Lower lobe of right lung (tissue), 2 donors: ENCODE measurements at places on chromosomes 5 and 9.
A peak's percentile ranks its signal among the peaks of the same experiment; 100 is the strongest.

DNA sequence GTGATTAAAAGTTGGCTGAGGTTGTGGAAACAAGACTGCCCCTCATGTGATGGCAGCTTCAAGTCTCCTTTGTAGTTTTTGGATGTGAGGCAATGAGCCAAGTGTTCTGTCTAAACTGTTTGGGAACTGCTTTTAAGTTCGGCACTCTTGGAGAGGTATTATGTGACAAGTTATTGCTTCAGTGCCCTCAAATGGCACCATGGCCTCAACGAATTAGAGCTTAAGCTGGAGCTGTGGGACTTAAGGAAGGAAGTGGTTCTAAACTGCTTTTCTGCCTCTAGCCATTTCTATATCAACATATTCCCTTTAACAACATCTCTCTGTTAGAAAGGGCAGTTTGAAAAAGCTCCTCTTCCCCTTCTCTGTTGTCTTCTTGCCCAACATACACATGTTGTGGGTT, 227.7 kb downstream of the RFK start:
- no peak overlapping the region for H3K27ac ChIP-seq
- no peak for DNase-seq
- no peak overlapping the region for H3K4me3 ChIP-seq
- peaks cover 24% of the 10 kb centered on the region for H3K36me3 ChIP-seq
- H3K27me3 ChIP-seq: no peaks in the 10 kb centered on the region
- peaks cover 8% of the 10 kb centered on the region for H3K4me1 ChIP-seq

GRCh38 chr9:995192-995591, 18.7 kb downstream of the DMRT3 start:
- no peak overlapping the region for H3K4me3 ChIP-seq
- no peaks in the 10 kb centered on the region for H3K4me1 ChIP-seq
- no peaks in the 10 kb centered on the region for H3K27me3 ChIP-seq
- no peaks in the 10 kb centered on the region for H3K36me3 ChIP-seq

DNA sequence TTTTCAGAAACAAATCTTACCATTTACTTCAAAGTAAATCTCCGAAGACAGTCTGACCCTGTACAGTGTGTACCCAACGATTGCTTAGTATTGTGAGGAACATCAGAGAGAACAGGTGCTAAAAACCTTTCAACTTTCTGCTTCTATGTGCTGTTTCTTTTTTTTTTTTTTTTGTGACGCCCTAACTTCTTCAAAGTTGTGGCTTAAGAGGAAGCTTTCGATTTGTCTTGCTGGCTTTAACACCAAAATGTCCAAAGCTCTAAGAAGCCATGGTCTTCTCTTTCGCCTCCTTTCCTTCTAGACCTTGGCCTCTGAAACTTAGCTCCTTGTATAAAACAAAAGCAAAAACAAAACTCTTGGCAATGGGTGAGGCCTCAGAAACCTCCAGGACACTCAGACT, 1.2 kb downstream of the TNFSF8 start:
- no peaks in the 10 kb centered on the region for H3K27me3 ChIP-seq
- H3K4me1 ChIP-seq: peaks cover 7% of the 10 kb centered on the region
- H3K4me3 ChIP-seq: peak overlapping the region; percentile 44
- no peaks in the 10 kb centered on the region for H3K36me3 ChIP-seq

DNA sequence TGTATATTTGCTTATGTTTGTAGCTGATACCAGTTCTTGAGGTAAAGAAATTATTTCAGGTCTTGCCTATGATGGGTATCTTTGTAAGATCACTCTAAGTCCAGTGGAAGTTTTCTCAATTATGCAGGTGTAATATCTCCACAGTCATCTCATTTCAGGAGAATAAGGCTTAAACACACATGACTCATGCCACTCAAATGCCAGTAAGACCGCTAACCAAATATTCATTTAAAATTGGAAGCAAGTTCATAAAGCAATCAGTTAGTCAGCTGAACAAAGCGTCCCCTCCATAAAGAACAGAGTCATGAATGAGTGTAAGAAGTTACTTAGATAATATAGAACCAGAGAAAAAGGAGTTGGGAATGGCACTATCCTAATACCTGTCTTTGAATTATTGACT, 248.7 kb downstream of the LURAP1L start:
- H3K4me1 ChIP-seq: no peaks in the 10 kb centered on the region
- no peaks in the 10 kb centered on the region for H3K27me3 ChIP-seq
- DNase-seq: no peak
- H3K36me3 ChIP-seq: no peaks in the 10 kb centered on the region
- no peak overlapping the region for H3K4me3 ChIP-seq

DNA sequence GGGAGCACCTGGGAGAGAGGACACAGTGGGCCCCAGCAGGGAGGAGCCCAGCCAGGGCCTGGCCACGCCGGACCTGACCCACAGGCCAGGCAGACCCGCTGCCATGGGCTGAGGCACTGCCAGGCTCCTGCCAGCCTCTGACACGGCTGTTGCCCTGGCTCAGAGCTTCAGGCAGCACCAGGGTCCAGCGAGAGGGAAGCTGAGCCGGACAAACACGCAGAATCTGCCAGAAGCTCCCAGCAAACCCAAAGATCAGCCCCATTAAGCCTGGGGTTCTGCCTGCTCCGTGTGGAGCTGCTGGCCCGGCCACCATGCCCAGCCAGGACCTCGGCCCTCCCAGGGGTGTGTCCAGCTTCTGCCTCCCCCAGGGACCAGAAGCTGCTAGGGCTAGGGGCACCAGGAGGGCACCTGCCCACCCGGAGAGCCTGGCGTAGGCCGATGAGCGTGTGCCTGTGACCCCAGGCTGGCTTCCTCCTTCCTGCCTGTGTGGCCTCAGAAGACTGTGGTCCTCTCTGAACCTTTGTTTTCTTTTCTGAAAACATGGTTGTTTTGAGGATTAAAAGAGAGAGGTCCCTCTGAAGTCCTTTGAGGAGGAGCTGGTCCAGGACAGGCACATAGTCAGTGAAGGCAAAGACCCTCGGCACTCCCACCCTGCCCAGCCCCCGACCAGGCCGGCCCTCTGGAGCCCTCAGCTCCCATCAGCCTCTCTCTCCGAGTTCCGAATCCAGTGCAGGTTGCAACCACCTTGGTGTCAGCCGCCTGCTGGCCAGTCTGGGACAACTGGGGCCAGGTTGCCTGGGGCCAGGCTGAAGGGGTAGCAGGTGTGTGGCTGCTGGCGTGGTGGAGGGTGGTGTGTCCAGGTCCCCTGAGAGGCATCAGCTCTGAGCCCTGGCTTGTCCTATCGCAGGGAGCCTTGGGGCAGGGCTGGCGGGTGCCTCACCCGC, 39.6 kb downstream of the KCNT1 start:
- no peak overlapping the region for H3K4me3 ChIP-seq
- H3K4me1 ChIP-seq: no peaks in the 10 kb centered on the region
- H3K27ac ChIP-seq: no peak overlapping the region
- no peak for DNase-seq

GRCh38 chr9:122346478-122347347, 24.1 kb upstream of the PTGS1 start:
- DNase-seq: peak; percentile 71
- H3K27ac ChIP-seq: peak overlapping the region; percentile 74
- peaks cover 19% of the 10 kb centered on the region for H3K4me1 ChIP-seq

GRCh38 chr5:93576994-93577853, 3.8 kb downstream of the NR2F1-AS1 start:
- H3K36me3 ChIP-seq: no peaks in the 10 kb centered on the region
- no peak overlapping the region for H3K4me3 ChIP-seq
- peaks cover 42% of the 10 kb centered on the region for H3K4me1 ChIP-seq
- H3K27ac ChIP-seq: peak overlapping the region; percentile 89
- no peak for DNase-seq
- H3K27me3 ChIP-seq: peaks cover 84% of the 10 kb centered on the region

DNA sequence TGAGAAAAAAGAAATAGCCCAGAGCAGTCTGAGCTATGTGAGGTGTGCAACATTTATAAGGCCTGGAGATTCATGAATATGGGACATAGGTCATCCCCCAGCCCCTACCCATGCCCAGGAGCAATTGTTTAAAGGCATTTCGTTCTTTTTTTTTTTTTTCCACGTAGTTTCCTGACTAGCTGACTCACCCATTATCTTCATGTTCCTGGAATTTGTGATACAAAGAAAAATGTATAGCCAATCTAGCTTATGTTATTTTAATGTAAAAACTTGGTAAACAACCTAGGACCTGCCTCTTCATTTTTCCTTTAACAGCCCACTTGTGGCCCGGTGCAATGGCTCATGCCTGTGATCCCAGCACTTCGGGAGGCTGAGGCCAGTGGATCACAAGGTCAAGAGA, 81.3 kb downstream of the OSTF1 start:
- no peaks in the 10 kb centered on the region for H3K27me3 ChIP-seq
- H3K36me3 ChIP-seq: peaks cover 35% of the 10 kb centered on the region
- no peak overlapping the region for H3K4me3 ChIP-seq
- no peak for DNase-seq
- no peak overlapping the region for H3K27ac ChIP-seq

GRCh38 chr5:42991404-42992087, 48.6 kb downstream of the ANXA2R start:
- no peaks in the 10 kb centered on the region for H3K36me3 ChIP-seq
- H3K4me1 ChIP-seq: peaks cover 17% of the 10 kb centered on the region
- H3K27me3 ChIP-seq: peaks cover 62% of the 10 kb centered on the region
- H3K27ac ChIP-seq: peak overlapping the region; percentile 99

- H3K36me3 ChIP-seq: no peaks in the 10 kb centered on the region
- H3K4me1 ChIP-seq: no peaks in the 10 kb centered on the region
- no peaks in the 10 kb centered on the region for H3K27me3 ChIP-seq
- no peak for DNase-seq
- no peak overlapping the region for H3K4me3 ChIP-seq
These were observed 518.1 kb downstream of the AGTPBP1 start for GRCh38 chr9:85223506-85224125.

- H3K4me3 ChIP-seq: no peak overlapping the region
- peak overlapping the region; percentile 39 for H3K27ac ChIP-seq
- H3K36me3 ChIP-seq: no peaks in the 10 kb centered on the region
- peaks cover 60% of the 10 kb centered on the region for H3K4me1 ChIP-seq
- no peak for DNase-seq
These were observed 30.5 kb downstream of the SHB start for GRCh38 chr9:38038307-38039089.

GRCh38 chr9:132575811-132576210, 6.6 kb upstream of the BARHL1 start:
- no peak overlapping the region for H3K27ac ChIP-seq
- no peak overlapping the region for H3K4me3 ChIP-seq
- peaks cover 54% of the 10 kb centered on the region for H3K27me3 ChIP-seq
- no peaks in the 10 kb centered on the region for H3K4me1 ChIP-seq
- H3K36me3 ChIP-seq: no peaks in the 10 kb centered on the region

DNA sequence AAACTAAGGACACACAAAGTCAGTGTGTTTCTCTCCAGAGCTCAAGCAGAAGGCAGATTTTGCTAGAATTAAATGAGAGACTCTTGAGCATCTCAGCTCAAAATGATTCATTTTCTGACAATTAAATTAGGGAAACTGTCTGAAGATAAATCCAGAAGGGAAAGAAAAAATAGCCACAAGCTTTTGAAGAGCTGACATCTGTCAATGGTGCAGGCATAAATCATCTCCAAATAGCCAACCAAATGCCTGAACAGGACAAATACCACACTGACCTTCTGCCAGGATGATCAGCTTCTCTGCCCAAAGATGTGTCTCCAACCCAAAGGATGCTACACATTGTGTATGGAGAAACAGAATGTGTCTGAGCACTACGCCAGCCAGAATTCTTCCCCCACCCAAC, 199.3 kb downstream of the CTNND2 start:
- no peaks in the 10 kb centered on the region for H3K36me3 ChIP-seq
- no peaks in the 10 kb centered on the region for H3K27me3 ChIP-seq
- no peak overlapping the region for H3K4me3 ChIP-seq
- no peak for DNase-seq
- no peak overlapping the region for H3K27ac ChIP-seq
- no peaks in the 10 kb centered on the region for H3K4me1 ChIP-seq

DNA sequence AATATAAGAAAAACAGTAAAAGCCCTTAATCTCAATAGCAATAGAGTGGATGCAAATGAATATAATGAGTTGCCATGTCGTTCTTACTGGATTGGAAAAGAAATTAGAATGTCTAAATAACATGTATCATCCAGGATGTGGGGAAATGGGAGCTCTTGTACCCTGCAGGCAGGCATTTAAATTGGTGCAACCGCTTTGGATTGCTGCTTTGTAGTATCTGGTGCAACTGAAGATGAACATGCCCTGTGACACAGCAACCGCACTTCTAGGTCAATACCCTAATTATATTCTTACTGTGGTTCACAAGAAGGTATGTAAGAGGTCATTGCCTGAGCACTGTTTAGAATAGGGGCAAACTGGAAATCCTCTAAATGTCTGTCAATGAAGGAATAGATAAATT, 18.9 kb downstream of the MRPS30 start:
- H3K4me3 ChIP-seq: no peak overlapping the region
- H3K36me3 ChIP-seq: no peaks in the 10 kb centered on the region
- no peaks in the 10 kb centered on the region for H3K4me1 ChIP-seq
- no peak for DNase-seq
- H3K27me3 ChIP-seq: no peaks in the 10 kb centered on the region
- no peak overlapping the region for H3K27ac ChIP-seq

GRCh38 chr9:114397848-114398605, 10.2 kb upstream of the AKNA start:
- peak; percentile 99 for DNase-seq
- H3K27me3 ChIP-seq: no peaks in the 10 kb centered on the region
- peak overlapping the region; percentile 92 for H3K27ac ChIP-seq
- peak overlapping the region; percentile 85 for H3K4me3 ChIP-seq
- no peaks in the 10 kb centered on the region for H3K36me3 ChIP-seq

- H3K27me3 ChIP-seq: no peaks in the 10 kb centered on the region
- no peak overlapping the region for H3K4me3 ChIP-seq
- no peak overlapping the region for H3K27ac ChIP-seq
- no peaks in the 10 kb centered on the region for H3K4me1 ChIP-seq
These were observed 1063.9 kb upstream of the CDH18 start for GRCh38 chr5:21051945-21052344.

- no peak overlapping the region for H3K4me3 ChIP-seq
- no peaks in the 10 kb centered on the region for H3K36me3 ChIP-seq
- no peak for DNase-seq
- no peaks in the 10 kb centered on the region for H3K27me3 ChIP-seq
- no peaks in the 10 kb centered on the region for H3K4me1 ChIP-seq
These were observed 140.8 kb upstream of the ZNF462 start for GRCh38 chr9:106722051-106722753.

DNA sequence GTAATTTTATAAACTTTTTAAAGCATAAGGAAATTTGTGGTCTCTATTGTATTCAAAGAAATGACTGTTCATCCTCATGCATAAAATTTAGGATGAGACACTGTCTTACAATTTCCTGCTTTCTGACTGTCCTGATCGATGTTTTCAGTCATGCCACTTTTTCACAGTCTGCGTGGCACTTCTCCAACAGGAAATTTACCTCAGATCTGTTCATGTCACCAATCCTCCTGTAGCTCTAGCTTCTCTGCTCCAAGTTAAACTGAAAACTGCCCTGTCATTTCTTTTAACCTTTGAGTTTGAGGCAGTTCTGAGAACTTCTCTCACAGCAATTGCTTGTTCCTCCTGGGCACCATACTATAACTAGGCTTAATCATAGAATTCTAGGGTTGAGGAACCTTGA, 455.1 kb downstream of the EFNA5 start:
- no peak for DNase-seq
- no peaks in the 10 kb centered on the region for H3K4me1 ChIP-seq
- H3K27ac ChIP-seq: no peak overlapping the region
- no peak overlapping the region for H3K4me3 ChIP-seq
- no peaks in the 10 kb centered on the region for H3K36me3 ChIP-seq

GRCh38 chr5:51652980-51653379, 269.7 kb downstream of the ISL1 start:
- no peaks in the 10 kb centered on the region for H3K27me3 ChIP-seq
- H3K36me3 ChIP-seq: no peaks in the 10 kb centered on the region
- no peak overlapping the region for H3K27ac ChIP-seq
- DNase-seq: no peak
- H3K4me1 ChIP-seq: no peaks in the 10 kb centered on the region
